ENCODE measurements at places on chromosomes 11 and 22.
A peak's percentile ranks its signal among the peaks of the same experiment; 100 is the strongest.

DNA sequence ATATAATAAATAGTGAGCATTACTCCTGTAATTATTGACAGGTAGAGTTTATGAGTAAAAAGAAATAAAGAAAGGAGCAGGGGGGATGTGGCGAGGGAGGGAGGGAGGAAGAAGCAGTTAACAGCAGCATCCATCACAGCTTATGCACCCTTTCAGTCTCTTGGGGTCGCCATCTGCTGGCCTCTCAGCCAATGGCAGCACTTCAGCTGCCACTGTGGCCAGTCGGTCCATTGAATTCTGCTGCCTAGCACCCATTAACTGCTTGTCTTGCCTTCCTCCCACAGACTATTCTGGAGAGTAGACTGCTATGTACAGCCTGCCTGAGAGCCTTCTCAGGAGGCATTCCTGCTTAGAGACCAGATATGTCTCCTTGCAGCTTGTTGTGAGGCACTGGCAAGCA is 388.3 kb downstream of the TENM4 start:
- DNase-seq: peak; percentile 55

GRCh38 chr22:25282346-25282670 is 62.9 kb downstream of the CRYBB2 start:
- DNase-seq: no peak

DNA sequence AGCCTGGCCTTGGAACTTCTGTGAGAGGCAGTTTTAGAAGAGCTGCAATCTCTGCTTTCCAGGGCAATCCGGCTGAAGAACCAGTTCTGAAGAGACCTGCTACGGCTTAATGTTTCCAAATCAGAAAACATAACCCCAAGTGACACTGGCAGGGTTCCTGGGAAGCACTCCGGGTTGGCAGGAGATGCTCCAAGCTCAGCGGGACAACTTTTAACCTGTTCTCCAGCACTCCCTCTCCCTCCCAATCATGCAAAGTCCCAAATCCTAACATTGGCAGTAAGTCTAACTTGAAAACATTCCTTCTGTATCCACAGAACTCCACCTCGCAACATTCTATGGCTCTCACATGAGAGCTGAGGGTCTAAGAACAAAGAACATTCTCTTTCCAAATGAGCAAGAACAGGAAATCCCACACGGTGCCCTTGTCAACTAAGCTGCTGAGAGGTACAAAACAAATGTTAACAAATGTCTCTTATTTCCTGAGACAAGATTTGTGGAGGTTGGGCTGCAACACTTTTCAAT is 48.5 kb upstream of the MN1 start:
- no peak for DNase-seq

GRCh38 chr22:19940536-19941364 is 822 bp upstream of the COMT start:
- DNase-seq: no peak

DNA sequence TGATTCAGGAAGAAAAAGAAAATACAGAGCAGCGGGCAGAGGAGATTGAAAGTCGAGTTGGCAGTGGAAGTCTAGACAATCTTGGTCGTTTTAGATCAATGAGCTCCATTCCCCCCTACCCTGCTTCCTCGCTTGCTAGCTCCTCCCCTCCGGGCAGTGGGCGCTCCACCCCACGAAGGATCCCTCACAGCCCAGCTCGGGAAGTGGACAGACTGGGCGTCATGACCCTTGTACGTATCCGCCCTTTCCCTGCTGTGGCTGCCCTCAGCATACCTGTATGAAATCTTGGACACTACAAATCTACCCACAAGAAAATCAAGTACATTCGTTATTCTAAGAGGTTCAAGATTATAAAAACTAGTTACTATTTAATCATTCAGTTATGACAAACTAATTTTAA is 50.1 kb upstream of the CTTN start:
- no peak for DNase-seq

DNA sequence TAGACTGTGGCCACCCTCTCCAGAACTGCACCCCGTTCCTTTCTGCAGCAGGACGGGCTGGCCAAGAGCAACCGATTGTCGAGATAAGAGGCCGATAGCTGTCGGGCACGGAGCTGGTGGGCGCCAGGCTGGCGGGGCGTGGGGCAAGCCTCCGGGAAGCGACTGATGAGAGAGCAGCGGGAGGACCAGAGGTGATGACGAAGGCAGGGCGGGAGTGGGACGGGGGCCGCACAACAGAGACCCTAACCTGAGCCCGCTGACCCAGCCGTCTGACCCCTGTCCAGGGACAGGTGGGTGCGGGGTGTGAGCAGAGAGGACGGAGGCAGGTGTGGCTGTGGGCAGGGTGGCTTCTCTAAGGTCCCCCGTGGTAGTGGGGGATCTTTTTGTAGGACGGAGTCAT is 7.3 kb upstream of the BRSK2 start:
- DNase-seq: no peak

DNA sequence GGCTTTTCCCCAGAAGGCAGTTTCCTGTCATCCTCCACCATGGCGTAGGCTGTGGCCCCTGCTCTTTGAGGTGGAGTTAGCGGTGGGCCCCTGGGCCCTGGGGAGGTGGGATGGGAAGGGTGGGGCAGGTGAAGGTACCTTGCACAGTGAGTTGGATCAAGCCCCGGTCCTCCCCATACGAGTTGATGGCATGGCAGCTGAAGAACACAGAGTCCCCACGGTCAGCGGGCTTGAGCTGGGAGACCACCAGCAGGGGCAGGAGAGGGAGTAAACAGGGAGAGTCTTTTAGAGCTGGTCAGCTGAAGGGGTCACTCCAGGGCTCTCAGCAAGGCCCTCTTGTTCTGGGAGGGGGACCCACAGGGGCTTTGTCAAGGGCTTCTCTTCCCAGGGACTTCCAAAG is 153.4 kb downstream of the CEP164 start:
- DNase-seq: no peak

GRCh38 chr22:29040385-29041275 is 21.0 kb downstream of the C22orf31 start:
- peak; percentile 68 for DNase-seq

GRCh38 chr11:107787733-107788132 is 70.9 kb downstream of the SLC35F2 start:
- DNase-seq: peak; percentile 17
